Renal cortical epithelial cell (primary cell): ENCODE measurements at places on chromosomes 7 and 10. TPM values are rescaled to one million over a fixed set of nuclear protein-coding genes. Genes with fewer than 3 reads are reported as not detected.
A peak's percentile ranks its signal among the peaks of the same experiment; 100 is the strongest.

Gene NUTM2A
- 0.35 and 1.5 TPM in 2 replicates for total RNA-seq

Gene MET
- 217 and 255 TPM in 2 replicates for total RNA-seq

Gene SCART1
- 0.35 and 1.4 TPM in 2 replicates for total RNA-seq

GRCh38 chr10:61001731-61002122, 57.7 kb upstream of the RHOBTB1 start:
- no peak for DNase-seq

- no peak for DNase-seq
Measured at GRCh38 chr7:96708872-96709271, 774 bp downstream of the SEM1 start.

Gene AKR1D1
- not detected in 2 replicates for total RNA-seq

GRCh38 chr10:88070080-88070880, 206.9 kb downstream of the PTEN start:
- DNase-seq: no peak

- no peak for DNase-seq
Measured at GRCh38 chr10:34081948-34082347, 733.1 kb downstream of the PARD3 start.

DNA sequence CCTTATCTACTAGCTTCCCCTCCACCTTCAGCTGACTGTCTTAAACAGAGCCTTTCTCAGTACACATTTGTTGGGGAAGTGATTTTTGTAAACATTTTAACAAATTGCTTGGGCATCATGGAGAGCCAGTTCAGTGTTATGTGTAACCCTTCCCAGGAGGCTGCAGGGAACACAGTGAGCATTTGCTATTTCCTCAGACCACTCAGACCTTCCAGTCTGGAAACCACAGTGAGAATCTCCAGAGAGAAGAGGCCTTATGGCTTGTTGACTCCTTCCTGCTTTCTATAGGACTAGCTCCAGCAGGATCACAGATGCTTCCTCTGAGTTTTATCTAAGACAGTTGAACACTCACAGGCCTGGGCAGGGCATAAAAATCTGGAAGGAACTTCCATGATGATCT, 409.8 kb upstream of the NPVF start:
- no peak for DNase-seq

Gene HTRA1
- 11.5 and 27.9 TPM in 2 replicates for total RNA-seq

GRCh38 chr10:119588071-119588470, 8.7 kb downstream of the TIAL1 start:
- DNase-seq: no peak

DNA sequence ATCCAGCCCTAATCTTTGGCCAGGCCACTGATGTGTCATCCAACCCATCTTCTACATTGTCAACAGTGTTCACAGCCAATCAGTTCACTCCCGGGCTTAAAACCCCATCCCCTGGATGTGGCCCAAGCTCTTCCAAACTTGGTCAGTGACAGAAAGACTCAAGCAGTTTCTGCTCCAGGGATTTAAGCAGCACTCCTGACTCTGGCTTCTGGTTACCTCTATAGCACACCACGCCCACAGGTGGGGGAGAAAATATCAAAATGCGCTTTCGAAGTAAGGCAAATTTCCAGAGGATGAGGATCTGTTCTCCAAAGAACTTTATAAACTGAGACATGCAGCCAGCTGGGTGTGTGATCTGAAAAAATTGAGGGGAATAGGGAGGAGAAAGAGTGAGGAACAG, 35.9 kb downstream of the DENND11 start:
- no peak for DNase-seq

Gene WDR86
- total RNA-seq: 1.5 TPM in 1 of 2 replicates, not detected in the other

DNA sequence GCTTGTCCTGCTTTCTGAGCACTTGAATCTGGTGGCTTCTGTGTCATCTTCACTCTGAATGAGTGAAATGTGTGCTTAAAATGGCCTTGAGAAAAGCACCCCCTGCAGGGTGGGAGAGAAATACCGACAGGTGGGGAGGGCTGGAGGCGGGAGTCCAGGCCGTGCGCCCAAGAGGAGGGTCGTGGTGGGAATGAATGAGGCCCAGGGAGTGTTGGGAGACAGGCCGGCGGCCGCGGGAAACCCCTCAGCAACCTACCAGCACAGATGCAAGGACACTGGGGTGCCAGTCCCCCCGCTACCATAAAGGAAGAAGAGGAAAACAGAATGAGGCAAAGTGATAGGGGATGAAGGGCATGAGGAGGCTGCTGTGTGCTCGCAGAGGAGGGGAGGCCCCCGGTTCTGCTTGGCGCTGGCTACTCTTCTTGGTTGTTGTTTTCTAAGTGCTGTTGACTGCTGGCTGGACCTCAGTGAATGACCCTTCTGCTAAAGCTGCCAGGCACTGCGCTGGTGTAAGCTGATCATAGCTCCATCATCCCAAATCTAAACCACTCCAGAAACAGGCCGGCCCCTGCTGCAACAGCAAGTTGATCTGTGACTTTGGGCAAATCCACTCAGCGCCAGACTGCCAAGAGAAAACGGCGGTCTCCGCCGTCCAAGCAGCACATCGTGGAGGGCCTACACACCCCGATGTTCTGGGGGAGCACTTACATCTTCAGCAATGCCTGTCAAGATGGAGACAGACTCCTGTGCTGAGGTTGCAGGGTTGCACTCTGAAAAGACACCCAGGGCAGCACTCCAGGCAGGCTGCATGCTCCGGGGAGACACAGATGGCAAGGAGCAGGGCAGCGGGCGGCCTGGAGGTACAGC, 378.5 kb downstream of the DNAJB6 start:
- DNase-seq: no peak

DNA sequence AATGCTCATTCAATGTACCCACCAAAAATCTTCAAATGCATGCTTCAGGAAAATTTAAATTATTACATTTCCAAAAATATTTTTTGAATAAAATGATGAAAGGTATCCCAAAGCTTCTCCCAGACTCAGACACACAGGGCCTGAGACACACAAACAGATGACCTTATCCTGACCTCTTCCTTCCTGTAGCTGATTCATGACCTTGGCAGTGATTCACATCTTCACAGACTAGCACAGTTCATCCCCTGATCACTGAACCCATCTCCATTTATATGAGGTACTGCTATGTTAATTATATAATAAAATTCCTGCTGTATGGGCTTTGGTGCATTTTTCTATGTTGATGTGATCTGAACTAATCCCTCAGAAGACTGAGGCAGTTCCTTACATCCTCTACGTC, 265.0 kb upstream of the GLI3 start:
- DNase-seq: peak; percentile 44

- DNase-seq: no peak
Measured at GRCh38 chr7:143329471-143330170, 13.7 kb downstream of the CLCN1 start.

GRCh38 chr10:79944428-79945395, 4.2 kb downstream of the SFTPD start:
- DNase-seq: no peak

Gene CADPS2
- 8.7 and 14.6 TPM in 2 replicates for total RNA-seq

GRCh38 chr7:69966766-69967591, 368.7 kb downstream of the AUTS2 start:
- peak; percentile 8 for DNase-seq

Gene TMEM176B
- total RNA-seq: 0.75 and 1.0 TPM in 2 replicates

Gene SEMA3E
- total RNA-seq: 0.35 and 4.7 TPM in 2 replicates

Gene SPDYE16
- 0.25 TPM in 1 of 2 replicates, not detected in the other for total RNA-seq

- DNase-seq: no peak
Measured at GRCh38 chr10:99938563-99938962, 71.2 kb downstream of the DNMBP start.

- DNase-seq: no peak
Measured at GRCh38 chr10:21650353-21650752, 116.3 kb downstream of the MLLT10 start.

Gene TMEM270
- not detected in 2 replicates for total RNA-seq

DNA sequence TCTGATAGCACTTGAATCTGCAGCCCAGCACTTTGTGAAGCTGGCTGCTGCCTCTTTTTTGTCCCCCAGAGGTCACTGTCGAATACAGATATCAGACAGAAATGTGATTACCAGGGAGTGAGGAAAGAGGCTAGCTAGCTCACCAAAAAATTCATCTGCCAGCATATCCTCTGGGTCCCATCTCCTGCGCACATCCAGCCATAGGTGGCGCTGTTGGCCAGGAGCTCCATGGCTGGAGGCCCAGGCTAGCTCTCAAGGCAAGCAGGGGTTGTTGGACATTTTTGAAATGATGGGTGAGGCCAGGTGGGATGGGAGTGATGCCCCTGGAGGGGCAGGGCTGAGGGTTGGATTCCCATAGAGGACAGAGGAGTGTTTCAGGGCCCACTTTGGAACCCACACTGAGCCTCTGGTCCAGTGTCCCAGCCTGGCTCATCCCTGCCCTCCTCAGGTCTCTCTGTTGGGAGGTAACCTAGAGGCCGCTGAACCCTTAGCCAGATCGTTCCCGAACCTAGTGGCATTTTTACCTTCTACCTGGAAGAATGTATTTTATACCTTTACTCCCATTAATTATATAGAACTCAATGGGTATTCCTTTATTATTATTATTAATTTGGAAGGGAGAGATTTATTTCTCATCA, 14.8 kb downstream of the DPCD start:
- peak; percentile 33 for DNase-seq

DNA sequence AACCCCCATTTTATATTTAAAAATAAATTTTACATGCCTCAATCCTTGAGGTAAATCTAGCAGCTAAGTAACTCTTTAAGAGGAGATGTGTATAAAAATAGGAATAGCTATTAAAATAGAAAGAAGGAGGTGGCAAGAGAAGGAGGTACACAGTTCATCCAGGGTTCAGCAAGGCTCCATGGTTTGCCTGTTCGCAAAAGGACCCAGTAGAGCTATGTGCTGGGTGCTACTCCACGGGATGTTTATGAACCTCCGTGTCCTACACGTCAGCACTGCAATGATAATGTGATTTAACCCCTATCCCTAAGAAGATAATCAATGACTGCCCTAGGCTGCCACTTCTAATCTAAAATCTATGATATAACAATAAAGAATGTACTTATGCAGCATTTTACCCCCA, 926 bp upstream of the DENND11 start:
- no peak for DNase-seq
